ENCODE measurements at places on chromosomes 4 and X.

DNA sequence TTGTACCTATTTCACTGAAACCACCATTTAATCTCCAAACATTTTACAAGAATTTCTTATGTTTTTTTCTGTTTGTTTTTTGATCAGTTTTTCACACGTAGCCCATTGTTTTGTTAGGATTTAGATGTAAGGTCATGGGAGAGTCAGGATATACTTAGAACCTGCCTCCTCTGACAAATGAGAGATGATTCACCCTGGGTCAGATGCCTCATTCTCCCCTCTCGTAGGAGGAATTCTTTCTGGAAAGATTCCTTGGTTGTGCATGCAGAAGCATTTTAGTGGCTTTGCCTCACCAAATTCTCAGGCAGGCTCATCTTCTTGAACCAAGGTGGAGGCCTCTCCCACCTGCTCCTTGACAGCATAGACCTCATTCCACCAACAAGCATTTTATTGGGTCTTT, 599.3 kb downstream of the SPRY1 start:
- DNase-seq = peak; percentile 79

DNA sequence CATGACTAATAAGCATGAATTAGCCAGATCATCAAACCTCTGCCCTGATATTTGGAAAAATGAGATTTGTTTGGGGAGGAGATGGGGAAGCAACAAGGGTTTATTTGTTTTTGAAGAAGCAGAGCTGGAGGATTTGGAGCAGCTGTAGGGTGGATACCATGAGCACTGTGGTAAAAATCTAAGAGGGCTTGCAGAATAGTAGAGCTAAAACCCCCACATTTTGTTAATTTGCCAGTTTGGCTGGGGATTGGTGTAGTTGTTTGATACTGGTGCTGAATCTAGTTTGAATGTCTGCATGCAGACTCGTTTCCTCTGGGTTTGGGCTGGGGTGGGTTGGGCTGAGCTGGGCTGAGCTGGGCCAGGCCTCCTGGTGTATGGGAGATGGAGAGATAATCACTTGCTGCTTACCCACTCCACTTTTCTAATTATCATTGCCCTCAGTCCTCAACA, 43.7 kb downstream of the SMAD1 start:
- DNase-seq = no peak

- no peak for DNase-seq
These were observed 117.7 kb downstream of the STOX2 start for GRCh38 chr4:184022679-184023383.

GRCh38 chr4:42489095-42489494, 91.8 kb downstream of the SHISA3 start:
- DNase-seq = no peak

- no peak for DNase-seq
These were observed 277.6 kb downstream of the BCOR start for GRCh38 chrX:39819921-39820849.

DNA sequence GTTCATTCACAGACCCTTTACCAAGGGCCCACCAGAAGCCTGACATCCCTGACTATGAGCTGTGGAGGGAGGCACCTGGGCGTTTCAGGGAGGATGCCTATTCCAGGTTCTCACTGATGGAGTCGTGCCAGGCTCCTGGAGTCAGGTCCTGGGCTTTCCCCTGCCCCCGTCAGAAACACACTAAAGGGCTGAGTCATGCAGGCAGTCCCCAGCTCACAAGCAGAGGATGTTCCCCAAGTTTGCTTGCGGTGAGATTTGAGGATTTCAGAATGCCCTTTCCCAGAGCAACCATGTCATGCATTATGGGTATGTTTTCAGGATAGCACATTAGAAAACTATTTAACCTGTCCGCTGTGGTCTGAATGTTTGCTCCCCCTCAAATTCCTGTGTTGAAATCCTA, 45.2 kb downstream of the FHDC1 start:
- no peak for DNase-seq

- no peak for DNase-seq
These were observed 54.7 kb downstream of the HOPX start for GRCh38 chr4:56626420-56626819.

Data from dermis blood vessel endothelial cell (primary cell).